ENCODE measurements at places on chromosomes 1 and 21. TPM values are rescaled to one million over a fixed set of nuclear protein-coding genes. Genes with fewer than 3 reads are reported as not detected.
A peak's percentile ranks its signal among the peaks of the same experiment; 100 is the strongest.

Gene LCE3D
- total RNA-seq, result not detected

Gene HS2ST1
- 19.2 TPM for total RNA-seq

Gene PAQR7
- 7.2 TPM for total RNA-seq

Gene PLPPR4
- 1.7 TPM for total RNA-seq

Gene SERTAD4
- 3.9 TPM for total RNA-seq

Gene KIF21B
- 2.8 TPM for total RNA-seq

DNA sequence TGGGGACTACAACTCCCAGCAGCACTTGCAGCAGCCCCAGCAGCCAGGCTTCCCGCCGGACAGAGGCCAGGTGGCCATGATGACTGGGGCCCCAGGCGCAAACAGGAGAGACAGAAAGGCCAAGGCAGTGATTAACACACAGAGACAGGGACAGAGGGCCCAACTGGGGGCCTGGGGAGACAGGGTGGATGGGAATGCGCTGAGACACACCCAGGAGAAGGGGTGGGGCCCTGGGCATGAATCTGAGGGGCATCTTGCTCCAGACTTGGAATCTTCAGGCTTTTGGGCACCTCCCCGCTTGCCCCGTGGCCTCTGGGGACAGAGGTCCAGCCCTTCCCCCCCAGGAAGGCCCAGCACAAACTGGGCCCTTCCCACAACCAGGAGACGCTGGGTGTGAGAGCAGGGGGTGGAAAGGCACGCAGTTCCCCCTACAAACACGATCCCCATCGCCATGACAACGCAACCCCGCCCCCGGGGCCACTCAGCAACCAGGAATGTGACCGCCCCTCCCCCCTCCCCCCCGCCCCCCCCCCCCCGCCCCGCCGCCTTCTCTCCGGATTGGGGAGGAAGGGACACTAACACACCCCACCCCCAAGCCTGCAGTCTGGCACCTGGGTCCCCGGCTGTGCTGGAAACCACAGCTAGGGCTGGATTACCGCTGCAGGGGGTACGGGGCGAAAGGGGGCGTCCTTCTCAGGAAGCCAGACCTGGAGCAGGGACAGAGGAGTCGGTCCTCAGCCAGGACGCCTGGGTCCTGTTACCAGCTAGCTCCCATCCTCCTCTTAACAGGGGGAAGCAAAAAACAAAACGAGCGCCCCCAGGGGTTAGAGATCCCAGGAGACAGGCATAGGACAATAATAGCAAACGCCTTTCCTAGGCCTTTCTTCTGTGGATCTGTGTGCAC, 4.5 kb downstream of the HDGF start:
- peak; percentile 98 for DNase-seq

DNA sequence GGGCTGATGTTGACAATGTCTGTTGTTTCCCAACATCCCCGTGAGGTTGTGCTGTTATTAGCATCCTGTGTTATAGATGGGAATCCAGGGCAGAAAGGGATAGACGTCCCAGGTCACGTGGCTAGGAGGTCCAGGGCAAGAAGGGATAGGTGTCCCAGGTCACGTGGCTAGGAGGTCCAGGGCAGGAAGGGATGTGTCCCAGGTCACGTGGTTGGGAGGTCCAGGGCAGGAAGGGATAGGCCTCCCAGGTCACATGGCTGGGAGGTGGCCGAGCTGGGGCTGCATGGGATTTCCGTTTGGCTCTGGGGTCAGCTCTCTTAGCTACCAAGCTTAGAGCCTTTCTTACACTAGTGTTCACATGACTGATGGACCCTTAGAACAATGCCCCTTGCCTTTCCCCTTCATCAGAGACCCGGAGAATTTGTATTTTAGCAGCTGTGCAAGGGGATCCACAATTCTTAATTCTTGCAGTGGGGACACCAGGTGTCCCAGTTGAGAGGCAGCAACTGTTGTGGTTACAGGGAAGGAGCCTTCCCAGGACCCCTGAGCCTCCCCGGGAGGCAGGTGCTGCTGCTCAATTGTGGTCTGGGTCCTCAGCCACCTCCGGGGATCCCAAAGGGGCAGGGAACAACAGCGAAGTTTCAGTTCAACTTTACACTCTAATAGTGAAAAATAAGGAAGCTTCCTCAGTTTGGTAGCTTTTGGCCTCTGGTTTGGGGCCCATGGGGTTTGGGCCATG, 69.2 kb downstream of the UMODL1 start:
- no peak for DNase-seq

DNA sequence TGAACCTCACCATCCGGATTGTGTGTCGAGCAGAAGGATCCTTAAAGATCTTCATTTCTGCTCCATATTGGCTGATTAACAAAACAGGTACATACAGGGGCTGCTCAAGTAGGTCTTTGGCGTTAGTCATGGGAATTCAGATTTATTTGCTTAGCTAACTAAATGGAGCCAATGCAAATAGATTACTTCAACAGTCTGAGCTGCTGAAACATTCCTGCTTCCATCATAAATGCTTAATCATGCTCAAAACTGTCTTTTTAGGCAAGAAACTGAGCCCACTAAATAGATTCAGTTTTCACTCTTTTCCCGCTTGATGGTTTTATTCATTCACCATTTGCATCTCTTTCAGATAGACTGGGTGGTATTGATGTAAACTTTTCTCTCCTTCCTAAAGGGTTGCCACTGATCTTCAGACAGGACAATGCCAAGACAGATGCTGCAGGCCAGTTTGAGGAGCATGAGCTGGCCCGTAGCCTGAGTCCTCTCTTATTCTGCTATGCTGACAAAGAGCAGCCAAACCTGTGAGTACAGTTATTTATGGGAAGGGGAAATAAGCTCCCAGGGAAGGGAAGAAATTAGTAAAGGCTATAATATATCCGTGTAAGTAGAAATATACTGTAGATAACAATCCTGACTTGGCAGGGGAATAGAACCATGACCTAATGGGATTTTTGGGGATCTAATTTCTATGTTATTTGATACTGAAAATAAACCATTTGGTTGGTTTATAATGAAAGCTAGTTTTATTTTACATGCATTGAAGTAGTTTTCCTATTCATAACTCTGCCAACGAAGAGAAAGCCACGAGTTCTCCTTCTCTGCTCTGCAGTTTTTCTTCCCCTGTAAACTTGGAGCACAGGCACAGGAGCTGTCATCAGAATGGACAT, 126.4 kb downstream of the VPS13D start:
- no peak for DNase-seq

- DNase-seq, result no peak
Observed at GRCh38 chr1:197024460-197024859, 42.6 kb downstream of the F13B start.

DNA sequence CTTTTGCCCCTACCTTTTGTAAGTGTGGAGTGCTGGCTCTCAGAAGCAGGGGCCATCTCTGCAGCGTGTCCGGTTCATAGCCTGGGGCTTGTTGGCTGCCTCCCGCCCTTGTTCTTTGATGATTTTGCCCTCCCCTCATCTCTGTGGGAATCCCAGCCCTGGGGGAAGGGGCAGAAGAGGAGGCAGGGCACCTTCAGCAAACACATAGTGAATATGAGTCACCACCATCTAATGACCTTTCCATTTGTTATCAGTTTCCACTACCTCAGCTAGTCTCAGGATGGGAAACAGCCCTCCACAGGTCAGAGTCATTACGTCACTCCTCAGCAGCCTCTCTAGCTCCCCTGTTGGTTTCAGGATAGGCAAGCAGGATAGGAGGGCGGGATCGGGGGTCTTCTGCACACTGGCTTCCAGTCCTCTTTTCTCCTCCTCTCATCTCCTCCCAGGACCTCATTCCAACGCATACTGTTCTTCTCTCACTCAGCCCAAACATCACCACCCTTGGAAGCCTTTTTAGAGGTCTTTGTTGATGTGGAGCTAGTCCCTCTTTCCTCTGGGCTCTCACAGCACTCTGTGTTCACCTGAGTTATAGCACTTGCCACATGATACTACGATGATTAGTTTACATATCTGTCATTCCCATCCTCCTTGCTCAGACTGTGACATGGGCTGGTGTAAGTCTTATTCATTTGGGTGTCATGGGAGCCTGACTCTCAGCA, 15.8 kb downstream of the GADD45A start:
- no peak for DNase-seq

DNA sequence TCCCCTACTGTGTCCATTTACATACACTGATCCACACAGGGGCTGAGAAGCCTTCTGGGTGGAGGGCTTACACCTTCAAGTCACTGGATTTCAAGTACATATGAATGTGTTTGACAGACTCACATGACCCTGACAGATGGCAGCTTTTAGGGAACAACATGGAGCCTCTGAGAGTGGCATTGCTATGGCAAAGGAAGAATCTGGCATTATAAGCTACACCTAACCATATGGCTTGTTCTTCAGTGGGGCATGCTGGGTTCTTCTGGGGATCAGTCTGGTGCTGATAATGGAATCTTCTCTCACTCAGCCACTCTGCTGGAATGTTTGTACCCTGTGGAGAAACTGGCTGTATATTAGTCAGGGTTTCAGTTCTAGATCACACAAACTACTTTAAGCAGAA, 68.5 kb upstream of the PDE4B start:
- DNase-seq, result no peak
